Stimulated activated CD4-positive, alpha-beta T cell treated with anti-CD3 and anti-CD28 coated beads, Interleukin-2, amount 100 ng/mL, for 4 hours (primary cell): ENCODE measurements at places on chromosomes 16 and 17.

- DNase-seq: no peak
Observed at GRCh38 chr16:80993834-80994233, 12.9 kb downstream of the CMC2 start.

- DNase-seq: no peak
Observed at GRCh38 chr17:250487-251300, 69.2 kb upstream of the DOC2B start.

DNA sequence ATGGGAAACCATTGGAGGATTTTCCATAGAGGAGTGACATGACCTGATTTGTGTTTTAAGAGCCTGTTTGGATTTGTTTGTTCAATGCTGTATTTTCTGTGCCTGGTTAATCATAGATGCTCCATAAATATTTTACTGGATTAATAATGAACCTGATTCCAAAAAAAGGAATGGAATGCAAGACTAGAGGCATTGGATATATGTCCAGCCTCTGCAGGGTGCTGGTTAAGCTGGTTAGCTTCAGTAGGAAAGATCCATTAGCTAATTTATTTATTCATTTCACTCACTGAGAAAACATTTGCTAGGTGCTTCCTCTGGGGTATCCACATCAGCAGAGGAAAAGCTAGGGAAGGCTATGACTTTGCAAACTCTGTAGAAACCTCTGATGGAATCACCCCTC lies 57.7 kb downstream of the SHISA9 start:
- no peak for DNase-seq

- no peak for DNase-seq
Observed at GRCh38 chr17:3401786-3402185, 3.6 kb upstream of the OR1E1 start.

DNA sequence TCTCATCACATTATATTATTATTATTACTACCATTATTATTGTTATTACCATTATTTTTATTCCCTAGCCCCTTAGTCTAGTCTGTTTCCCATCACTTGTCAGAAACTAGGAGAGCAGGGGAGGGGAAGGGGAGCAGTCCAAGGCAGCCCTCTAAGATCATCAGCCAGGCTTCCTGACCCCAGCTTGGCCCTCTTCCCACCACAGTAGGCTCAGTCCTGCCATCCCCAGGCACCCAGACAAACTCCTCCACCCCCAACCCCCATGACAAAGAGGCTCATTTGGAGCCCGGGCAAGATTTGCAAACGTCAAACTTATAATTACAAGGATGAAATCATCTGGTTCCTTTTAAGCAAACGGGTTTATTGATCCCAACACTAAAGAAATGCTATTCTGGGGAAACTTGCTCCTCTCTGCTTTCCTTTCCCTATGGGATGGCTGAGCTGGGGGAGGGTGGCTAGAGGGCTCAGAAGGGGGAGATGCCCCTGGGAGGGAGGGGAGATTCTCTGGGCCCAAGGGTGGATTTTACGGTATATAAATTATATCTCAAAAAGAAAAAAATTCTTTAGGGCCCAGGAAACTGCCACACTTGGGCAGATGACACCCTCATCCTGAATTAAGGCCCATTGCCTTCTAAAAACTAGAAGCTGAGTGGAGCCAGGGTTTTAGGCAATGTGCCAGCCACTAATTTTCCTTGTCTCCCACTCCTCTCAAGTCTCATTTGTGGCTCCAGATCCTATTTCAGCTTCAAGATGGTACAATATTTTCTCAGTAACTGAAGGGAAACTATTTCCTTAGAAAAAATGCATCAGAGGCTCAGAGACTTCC lies 4.4 kb upstream of the CBFB start:
- no peak for DNase-seq

GRCh38 chr16:70151391-70151790 lies 22.2 kb upstream of the CLEC18C start:
- DNase-seq: no peak

- DNase-seq: no peak
Observed at GRCh38 chr16:72027669-72028378, 19.3 kb downstream of the DHODH start.

GRCh38 chr17:3796822-3797170 lies 4.2 kb downstream of the ITGAE start:
- DNase-seq: no peak

DNA sequence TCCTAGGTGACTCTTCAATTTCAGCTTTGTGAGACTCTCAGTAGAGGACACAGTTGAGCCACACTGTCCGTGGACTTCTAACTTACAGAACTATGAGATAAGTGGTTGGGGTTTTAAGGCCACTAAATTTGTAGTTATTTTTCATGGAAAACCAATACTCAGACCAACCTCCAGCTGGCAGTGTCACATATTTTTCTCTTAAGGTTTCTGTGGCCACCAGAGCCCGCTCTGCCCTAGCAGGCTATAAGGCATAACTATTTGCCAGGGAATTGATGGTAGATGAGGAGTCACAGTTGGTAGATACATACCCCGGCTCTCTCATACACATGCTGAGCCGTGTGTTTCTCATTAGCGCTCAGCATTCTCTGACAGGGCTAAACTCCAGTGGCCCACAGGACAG lies 336.8 kb upstream of the MON1B start:
- DNase-seq: no peak

DNA sequence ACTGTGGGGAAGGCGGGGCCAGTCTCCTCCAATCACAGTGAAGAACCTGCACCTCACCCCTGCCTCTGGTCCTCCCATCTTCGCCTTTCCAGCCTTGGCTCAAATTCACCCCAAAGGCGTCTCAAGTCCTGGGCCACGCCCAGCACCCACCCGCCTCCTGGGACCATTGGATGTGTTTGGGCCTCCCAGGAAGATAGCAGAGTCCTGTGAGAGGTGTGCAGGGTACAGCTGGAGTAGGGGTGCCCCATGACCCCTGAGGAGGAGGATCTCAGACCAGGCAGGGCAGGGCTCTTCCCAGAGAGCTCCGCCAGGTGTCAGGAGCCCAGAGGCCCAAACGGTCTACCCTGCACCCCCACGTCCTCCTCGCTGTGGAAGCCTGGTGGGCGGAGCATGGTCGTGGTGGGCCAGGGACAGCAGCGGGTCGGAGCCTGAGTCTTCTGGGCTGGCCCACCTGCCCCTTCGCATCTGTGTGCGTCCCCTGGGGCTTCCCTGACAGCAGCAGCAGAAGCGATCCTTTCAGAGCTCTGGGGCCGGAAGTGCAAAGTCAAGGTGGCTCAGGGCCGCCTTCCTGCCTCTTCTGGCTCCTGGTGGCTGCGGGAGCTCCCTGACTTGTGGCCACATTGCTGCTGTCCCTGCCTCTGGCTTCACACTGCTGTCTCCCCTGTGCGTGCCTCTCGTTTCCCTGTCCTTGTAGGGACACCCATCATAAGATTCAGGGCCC lies 34.9 kb upstream of the ZNF469 start:
- no peak for DNase-seq

DNA sequence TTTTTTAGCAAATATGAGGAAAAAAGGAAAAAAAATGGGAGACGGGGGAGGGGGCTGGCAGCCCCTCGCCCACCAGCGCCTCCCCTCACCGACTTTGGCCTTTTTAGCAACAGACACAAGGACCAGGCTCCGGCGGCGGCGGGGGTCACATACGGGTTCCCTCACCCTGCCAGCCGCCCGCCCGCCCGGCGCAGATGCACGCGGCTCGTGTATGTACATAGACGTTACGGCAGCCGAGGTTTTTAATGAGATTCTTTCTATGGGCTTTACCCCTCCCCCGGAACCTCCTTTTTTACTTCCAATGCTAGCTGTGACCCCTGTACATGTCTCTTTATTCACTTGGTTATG lies 1.2 kb upstream of the TMEM88 start:
- no peak for DNase-seq

GRCh38 chr17:55925440-55925839 lies 174.6 kb downstream of the PCTP start:
- no peak for DNase-seq

DNA sequence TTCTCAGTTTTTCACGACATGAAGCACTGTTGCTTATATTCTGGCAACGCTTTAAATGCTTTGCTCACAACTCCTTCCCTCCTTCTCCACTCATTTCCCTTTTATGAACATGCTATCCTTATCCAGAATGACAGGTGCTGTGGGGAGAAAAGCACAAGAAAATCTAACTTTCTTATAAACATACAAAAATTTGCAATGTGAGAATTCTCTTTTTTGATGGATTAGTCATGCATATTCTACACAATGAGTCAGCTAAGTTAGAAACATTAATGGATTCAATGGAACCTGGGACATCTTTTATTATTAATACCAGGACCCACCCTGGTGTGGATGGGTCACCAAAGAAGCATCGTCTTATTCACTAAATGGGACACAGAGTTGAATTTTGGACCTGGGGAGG lies 234.6 kb upstream of the CDH5 start:
- no peak for DNase-seq

DNA sequence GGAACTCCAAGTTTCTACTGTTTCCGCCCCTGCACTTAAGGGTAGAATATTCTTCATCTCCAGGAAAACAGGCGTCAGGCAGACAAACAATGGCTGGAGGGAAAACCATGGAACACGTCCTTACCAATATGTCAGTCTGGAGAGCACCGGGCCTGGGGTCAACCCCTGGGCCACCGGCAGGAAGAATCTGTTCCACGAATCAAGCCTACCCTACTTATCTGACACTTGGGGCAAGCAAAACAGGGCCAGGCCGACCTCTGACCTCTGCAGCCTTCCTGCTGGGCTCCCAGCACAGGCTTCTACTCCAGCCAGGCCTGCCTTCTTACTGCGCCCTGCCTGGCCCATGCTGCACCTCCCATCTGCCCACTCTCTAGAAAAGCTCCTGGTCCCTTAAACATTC lies 10.1 kb downstream of the VAC14 start:
- no peak for DNase-seq

DNA sequence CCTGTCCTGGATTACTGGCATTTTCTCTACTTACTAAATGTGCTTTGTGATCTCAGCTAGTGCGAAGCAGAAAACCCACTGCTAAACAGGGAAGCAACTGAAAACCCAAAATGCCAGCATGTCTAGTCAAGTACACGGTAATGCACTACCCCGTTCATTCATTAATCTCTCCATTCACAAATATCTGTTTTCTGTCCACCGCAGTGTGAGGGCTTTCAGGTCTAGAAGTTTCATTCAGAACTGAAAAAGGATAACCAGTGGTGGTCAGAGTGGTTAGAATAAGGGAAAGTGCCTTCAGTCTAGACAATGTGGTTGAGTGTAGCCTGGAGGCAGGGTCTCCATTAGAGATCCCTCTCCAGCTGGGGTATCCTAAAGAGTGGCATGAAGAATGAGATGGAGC lies 68.3 kb downstream of the C17orf67 start:
- no peak for DNase-seq

GRCh38 chr17:382644-383533 lies 30.3 kb upstream of the RPH3AL start:
- no peak for DNase-seq

DNA sequence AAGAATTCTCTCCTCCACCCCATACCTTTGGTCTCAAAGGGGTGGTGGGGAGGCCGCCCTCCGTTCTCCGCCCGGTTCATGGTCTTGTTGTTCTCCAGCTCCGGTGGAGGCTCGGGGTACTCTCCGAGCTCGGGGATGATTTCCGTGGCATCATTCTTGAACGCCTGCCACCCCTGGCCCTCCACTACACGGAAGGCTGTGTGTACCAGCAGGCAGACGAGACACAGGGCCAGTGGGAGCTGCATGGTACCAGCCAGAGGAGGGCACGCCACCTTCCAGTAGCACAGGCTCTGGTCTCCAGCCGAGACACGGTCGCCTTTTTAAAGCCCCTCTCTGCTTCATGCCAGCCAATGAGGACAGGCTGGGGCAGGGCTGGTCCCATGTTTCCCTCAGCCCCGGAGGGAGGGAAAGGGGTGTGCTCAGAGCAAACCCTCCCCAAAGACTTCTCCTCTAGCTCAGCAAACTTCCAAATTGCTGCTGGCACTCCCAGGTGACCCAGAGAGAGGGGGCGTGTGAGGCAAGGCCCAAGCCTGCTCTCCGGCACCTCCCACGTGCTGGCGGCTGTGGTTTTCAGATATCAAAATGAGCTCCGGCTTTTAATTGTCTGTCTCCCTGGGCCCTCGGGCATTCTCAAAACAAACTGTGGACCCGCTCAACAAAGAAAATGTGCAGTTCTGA lies at the start of gene SOST:
SOST (minus strand) TSS at position 295 of the 678 bp plus-strand sequence; CDS start at position 245, 50 bp downstream.
- DNase-seq: no peak

GRCh38 chr17:69898601-69899000 lies 176.4 kb upstream of the KCNJ16 start:
- DNase-seq: no peak

- no peak for DNase-seq
Observed at GRCh38 chr17:28365487-28365886, 488 bp upstream of the SEBOX start.

DNA sequence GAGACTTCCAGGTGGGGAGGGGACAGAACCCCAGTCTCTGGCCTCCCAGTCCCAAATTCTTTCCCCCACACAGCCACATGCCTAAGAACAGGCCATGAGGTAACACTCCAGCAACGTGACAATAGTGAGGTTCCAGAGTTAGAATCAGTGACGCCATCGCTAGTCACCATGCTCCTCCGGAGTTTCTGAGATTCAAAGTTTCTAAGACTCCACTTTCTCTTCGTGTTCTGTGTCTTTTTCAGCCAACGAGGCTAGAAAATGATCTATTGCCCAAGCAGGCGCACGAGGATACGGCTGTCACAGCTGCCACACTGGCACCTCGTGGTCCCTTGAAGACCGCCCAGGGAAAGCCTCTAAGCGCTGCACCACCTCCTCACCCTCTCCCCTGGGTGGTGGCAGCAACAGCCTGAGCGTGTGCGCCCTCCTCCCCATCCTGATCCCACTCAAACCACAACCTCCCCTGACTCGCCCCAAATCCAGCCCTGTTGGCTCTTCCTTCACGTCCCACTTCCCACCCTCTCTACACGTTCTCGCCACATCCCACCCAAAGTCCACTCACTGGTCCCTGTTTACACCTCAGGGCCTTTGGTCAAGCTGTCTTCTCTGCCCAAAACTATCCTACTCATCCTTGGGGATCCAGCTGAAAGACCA lies 1.0 kb downstream of the MCRIP1 start:
- peak; percentile 31 for DNase-seq

DNA sequence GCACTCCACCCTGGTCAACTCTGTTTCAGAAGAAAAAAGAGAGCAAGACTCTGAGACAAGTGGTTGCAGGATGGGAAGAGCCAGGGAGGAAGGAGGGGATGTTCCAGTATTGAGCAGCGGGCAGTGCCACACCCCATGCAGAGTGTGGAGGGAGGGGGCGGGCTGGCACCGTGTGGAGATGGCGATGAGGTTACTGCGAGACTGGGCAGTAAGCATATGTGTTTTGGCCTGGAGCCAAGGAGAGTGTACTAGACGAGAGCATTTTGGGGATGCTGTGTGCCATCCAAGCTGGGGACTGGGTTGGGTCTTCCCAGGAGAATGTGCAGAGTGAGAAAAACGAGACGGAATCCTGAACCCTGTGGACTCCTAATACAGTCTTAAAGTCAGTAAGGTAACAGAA lies 3.4 kb downstream of the TBC1D24 start:
- no peak for DNase-seq

- DNase-seq: no peak
Observed at GRCh38 chr16:17160920-17161431, 309.8 kb downstream of the XYLT1 start.
